ENCODE measurements at places on chromosomes 13 and 19. TPM values are rescaled to one million over a fixed set of nuclear protein-coding genes. Genes with fewer than 3 reads are reported as not detected.

GRCh38 chr19:46404753-46405468 is 8.5 kb downstream of the CCDC8 start:
- DNase-seq: no peak

- DNase-seq: peak; percentile 87
Measured at GRCh38 chr19:5536337-5536894, 31.3 kb downstream of the TINCR start.

GRCh38 chr19:38841787-38842438 is 7.9 kb downstream of the HNRNPL start:
- peak; percentile 50 for DNase-seq

- peak; percentile 91 for DNase-seq
Measured at GRCh38 chr13:93227878-93228642, 1.5 kb downstream of the GPC6 start.

Gene CEACAM21
- not detected for total RNA-seq

GRCh38 chr19:51750400-51751094 is 1.1 kb downstream of the FPR1 start:
- DNase-seq: no peak

DNA sequence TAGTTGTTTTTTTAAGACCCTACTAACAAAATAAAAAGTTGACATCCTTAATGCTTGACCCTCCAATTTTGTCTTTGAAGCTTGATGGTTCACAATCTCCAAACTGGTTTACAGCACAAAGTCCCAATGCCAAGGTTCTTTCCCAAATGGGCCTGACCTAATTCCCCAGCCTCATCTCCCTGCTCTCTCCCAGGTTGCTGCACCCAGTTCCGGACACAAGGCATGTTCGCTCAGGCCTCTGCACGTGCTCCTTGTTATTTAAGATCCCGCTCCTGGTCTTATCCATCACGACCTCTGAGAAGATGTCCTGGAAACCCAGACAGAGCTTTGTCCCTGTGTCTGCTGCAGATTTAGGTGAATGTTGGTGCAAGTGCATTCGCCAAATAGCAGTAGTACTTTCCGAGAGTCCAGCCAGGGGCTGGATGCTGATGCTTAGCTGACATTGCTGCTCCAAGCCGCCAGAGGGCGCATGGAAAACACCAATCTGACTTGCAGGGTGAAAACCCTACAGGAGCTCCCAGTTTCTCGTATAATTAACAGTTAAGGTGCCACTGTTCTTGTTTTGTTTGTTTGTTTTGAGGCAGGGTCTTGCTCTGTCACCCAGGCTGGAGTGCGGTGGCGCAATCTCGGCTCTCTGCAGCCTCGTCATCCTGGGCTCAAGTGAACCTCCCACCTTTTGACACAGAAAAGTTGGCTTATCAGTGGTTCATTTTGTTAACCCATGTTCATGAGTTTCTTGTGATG is 18.5 kb downstream of the LYPD3 start:
- peak; percentile 95 for DNase-seq

DNA sequence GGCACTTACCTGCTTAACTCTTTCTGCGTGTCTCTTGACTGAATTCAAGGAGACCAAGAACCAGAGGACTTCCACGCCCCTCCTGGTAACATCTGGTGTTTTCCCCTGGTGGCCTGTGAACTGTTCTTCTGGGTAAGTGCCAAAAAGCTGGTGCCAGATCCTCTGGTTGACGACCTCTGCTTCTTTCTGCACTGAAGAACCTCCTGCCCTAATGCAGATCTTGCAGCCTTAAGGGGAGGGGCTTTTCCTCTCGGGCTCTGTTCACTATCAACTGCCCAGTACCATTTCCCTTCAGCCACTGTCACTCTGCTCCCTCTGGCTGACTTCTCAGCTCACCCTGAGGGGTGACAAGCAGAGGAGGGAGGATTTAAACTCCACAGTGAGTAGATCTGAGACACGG is 6.1 kb upstream of the ERVV-1 start:
- no peak for DNase-seq

Gene MEIS3
- total RNA-seq: 8.3 TPM

GRCh38 chr13:57716295-57716694 is 84.8 kb downstream of the PCDH17 start:
- no peak for DNase-seq

Gene IFT88
- total RNA-seq: 20.3 TPM

GRCh38 chr19:45074744-45075300 is 1.5 kb downstream of the ZNF296 start:
- DNase-seq: peak; percentile 50

DNA sequence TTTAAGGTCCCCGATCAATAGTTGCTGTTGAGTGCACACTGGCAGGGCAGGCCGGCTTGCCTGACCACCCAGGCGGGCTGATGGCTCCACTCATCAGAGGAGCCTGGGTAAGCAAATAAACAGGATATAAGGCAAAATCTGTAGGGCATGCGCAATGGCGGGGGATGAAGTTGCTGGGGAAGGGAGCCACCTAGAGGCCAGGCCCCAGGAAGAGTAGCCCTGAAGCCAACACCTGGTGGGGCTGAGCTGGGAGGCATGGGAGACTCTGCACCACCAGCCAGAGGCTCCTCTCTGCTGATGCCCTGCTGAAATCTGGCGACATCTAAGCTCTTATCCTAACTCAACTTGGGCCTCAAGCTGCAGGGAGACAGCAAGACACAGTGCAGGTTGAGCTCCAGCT is 324.3 kb downstream of the ZNF536 start:
- DNase-seq: no peak

All from osteoblast (primary cell).